Spinal cord (tissue), 10 donors: ENCODE measurements at places on chromosomes 11 and 22. TPM values are rescaled to one million over a fixed set of nuclear protein-coding genes. Genes with fewer than 3 reads are reported as not detected.

DNA sequence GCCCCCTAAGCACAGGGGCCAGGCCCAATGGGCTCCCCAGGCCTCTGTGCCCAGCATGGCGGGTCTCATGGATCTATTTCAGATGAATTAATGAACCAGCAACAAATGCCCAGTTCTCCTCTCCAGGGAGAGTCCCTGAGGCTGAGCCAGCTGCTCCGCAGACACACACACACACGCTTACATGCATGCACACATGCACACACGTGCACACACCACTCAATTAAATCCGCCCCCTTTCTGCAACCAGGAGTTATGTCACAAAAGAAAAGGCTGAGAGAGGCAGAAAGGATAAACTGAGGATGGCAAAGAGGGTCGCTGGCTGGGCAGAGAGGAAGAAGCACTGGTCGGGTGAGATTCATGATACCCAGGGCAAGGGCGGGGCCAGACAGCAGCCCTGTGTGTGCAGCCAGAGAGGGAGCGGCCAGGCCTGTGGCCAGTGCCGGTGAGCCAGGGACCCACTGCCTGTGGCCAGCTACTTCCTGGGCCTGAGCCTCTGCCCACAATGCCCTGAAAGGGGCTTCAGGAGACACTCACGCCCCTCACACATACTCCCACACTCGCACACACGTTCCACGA is 19.8 kb downstream of the IL2RB start:
- DNase-seq = no peak
- no peaks in the 10 kb centered on the region for H3K27me3 ChIP-seq
- H3K36me3 ChIP-seq = no peaks in the 10 kb centered on the region
- peaks cover 7% of the 10 kb centered on the region for H3K4me1 ChIP-seq

- no peak overlapping the region for H3K27ac ChIP-seq
- H3K4me1 ChIP-seq = no peaks in the 10 kb centered on the region
- no peak for DNase-seq
- no peaks in the 10 kb centered on the region for H3K27me3 ChIP-seq
- no peak overlapping the region for H3K4me3 ChIP-seq
These were observed 32.8 kb downstream of the CADM1 start for GRCh38 chr11:115471367-115471766.

DNA sequence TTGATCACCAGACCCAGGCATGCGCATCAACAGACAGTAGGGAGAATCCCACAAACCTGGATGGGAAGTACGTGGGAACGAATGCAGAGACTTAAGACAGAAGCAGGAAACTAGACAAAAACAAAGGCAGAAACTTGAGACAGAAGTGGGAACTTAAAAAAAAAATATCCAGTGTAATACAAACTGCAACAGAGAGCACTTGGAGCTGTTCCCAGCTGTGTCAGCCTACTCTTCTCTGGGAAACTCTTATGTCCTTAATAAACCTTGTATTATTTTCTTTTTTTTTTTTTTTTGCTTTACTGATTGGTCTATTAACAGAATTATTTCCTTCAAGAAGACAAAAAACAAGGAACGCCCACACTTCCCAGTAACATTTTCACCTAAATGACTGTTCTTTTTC is 1818.1 kb upstream of the RAG2 start:
- H3K36me3 ChIP-seq = no peaks in the 10 kb centered on the region
- no peaks in the 10 kb centered on the region for H3K27me3 ChIP-seq
- no peaks in the 10 kb centered on the region for H3K4me1 ChIP-seq
- H3K4me3 ChIP-seq = no peak overlapping the region
- no peak for DNase-seq

Gene OR52E8
- polyA plus RNA-seq = not detected

Gene SYCE3
- not detected for polyA plus RNA-seq

Gene FBLN1
- polyA plus RNA-seq = 69.4 TPM
